ENCODE measurements at places on chromosomes 6 and 20.
A peak's percentile ranks its signal among the peaks of the same experiment; 100 is the strongest.

GRCh38 chr6:36373368-36374019, 14.0 kb downstream of the ETV7 start:
- DNase-seq = peak; percentile 58

DNA sequence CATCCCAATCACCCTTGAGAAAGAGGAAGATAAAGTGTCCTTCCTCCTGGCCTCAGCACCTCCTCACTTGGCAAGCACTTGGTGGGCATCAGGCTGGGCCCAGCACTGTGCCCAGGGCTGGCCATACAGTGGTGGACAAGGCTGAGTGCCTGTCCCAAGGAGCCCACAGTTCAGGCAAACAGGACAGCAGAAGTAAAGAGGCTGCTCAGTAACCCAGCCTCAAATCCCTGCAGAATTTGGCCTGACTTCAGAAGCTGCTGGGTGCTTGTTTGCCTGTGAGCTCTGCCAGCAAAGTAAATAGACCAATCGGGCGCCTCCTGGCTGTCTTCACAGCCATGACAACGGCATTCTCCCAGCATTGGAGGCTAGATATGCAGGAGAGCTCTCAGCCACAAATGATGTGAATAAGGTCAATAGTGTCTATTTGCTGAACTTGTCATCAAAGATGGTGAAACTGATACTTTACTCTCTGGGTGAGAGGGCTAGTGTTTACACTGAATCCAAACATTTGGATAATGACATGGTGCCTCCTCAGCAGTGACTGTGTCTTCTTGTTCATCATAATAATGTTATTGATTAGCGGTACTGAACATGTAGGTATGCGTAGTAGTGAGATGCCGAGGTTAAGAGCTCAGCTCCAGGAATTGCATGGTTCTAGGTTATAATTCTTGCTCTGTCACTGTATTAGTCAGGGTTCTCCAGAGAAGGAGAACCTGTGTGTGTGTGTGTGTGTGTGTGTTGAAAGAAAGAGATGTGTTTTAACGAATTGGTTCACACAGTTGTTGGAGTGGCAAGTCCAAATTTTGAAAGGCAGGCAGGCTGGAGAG, 36.9 kb upstream of the FANCE start:
- peak; percentile 71 for DNase-seq

GRCh38 chr20:50569864-50570836, 60.0 kb downstream of the PTPN1 start:
- no peak for DNase-seq

GRCh38 chr20:36236786-36237121, 476 bp downstream of the AAR2 start:
- DNase-seq = no peak

DNA sequence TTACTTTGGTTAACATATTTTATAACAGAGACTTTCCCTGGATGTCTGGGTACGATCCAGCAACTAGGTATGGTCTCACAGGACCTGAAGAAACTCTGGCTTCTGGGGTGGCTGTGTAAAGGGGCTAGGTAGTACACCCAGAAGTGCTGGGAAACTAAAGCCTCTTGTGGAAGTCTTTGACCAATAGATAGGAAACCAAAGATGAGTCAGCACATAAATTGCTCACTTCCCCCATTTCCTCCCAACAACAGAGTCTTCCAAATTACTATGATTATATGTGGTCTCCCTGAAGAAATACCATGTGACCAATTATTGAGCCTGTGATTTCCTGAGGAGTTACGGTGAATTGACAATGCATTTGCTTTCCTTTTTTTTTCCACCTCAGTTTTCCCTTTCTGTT, 26.8 kb upstream of the TBX18 start:
- DNase-seq = no peak

GRCh38 chr20:50837532-50838321, 42.9 kb downstream of the BCAS4 start:
- DNase-seq = peak; percentile 83

- peak; percentile 46 for DNase-seq
Measured at GRCh38 chr6:38935051-38935450, 113.5 kb upstream of the GLP1R start.

DNA sequence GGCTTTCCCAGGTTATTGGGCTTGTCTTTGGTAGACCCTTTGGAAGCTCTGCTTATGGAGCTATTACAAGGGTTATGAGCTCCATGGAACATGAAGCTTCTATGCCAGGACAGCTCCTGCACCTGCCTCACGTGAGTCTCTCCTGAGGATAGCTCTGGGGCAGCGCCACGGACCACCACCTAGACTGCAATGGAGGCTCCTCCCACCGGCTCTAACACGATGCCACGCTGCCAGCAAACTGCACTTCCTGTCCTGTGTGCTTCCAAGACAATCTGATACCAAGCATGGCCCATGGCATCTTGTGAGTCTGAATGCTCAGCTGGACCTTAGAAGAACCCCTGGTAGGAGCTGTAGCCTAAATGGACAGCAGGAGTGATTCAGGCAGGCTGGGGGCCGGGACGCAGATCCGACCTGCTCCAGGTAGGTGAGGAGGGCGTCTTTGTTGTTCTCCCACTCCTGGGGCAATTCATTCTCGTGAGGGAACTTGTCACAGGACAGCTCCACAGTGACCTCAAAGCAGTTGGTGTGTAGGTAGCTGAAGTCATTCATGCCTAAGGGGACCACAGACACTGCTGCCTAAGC, 5.5 kb downstream of the CPXM1 start:
- no peak for DNase-seq

- peak; percentile 67 for DNase-seq
Measured at GRCh38 chr6:31128093-31128676, 7.9 kb upstream of the CDSN start.

DNA sequence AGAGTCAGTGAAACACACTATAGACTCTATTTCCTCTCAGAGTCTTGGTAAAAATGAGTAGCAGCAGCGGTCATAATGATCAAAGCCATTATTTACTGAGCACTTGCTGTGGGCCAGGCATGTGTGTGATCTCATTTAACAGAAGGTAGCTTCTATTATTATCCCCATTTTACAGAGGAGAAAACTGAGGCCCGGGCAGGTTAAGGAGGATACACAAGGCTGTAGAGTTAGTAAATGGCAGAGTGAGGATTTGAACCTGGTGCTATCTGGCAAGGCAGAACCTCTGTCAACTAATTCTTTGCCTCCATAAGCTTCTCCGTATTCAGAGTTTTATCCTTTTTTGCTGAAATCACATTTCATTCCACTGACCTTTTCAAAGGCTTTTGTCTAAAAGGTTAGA, 122.2 kb upstream of the SALL4 start:
- no peak for DNase-seq

DNA sequence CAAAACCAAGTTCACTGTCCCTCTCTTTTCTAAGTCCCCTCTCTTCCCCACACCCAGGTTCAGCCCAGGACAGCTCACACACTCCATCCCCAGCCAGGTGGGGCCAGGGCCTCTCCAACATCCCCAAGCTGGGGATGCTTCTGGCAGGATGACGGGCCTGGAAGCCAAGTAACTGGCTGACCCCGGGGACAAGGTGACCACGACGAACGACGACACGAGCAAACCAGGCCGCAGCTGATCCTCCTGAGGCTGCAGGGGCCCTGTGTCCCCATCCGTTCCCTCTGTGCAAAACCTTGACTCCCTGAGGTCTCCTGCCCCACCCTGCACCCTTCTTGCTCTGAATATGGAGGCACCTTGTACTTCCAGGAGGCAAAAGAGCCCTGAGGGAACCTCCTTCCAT, 11.6 kb upstream of the PLG start:
- DNase-seq = no peak

DNA sequence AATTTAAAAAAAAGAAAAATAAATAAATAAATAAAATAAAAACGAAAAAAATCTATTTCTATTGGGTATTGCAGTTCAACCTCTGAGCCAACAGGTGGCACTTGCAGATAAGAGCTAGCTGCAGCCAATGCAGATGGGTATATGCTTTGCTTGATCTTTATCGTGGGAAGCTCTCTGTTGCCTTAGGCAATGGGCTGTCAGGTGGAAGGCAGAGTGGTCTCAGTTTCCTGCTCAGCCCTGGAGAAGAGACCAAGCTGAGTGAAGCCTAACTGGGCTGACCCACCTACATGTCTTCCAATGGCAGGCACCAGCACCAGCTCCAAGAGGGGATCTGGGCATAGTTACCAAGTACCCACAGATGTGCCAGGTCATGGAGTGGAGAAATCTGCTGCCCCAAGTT, 95.0 kb downstream of the AK9 start:
- DNase-seq = no peak

GRCh38 chr6:143549221-143549948, 37.9 kb upstream of the FUCA2 start:
- DNase-seq = no peak

GRCh38 chr6:50143011-50143719, 93.4 kb upstream of the DEFB112 start:
- DNase-seq = no peak

GRCh38 chr6:116667623-116668022, 943 bp downstream of the ZUP1 start:
- DNase-seq = no peak

DNA sequence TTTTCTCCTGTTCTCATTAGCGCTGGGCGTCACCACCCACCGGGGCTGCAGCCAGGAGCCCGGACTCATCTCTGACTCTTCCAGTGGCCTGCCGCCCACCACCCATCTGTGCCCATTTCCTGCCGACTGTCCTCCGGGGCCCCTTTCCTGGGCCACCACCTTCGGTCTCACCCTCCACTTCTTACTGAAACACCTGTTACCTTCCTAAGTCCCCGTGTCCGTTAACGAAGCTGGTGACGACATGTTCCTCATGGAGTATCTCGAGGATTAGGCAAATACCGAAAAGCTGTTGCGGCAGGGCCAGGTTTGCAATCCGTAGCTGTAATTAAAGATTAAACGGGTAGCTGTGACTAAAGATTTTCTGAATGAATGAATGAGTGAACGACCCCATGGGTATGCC, 80.2 kb downstream of the SRC start:
- no peak for DNase-seq

DNA sequence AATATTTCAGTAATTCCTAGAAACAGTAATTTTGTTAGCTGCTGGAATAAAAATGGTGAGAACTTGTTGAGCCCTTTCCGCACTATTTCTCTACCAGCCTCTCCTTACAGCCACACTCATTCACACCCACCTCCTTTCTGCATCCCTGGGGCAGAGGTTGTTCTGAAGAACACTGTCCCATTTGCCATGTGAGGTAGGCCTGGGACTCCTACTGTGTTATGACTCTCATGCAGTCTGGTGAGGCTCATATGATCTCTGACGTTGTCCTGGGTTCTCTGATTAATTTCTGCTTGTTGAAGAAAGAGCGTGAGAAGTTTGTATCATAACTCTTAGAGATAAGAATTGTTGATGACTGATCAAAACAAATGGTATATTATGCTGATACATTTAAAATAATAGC, 4.1 kb upstream of the KCNQ5 start:
- no peak for DNase-seq
